ENCODE measurements at places on chromosomes 6 and 20. TPM values are rescaled to one million over a fixed set of nuclear protein-coding genes. Genes with fewer than 3 reads are reported as not detected.

Gene TRIM31
- not detected for total RNA-seq

Gene SDCBP2
- 3.2 TPM for total RNA-seq

Gene SIRPD
- total RNA-seq, result not detected

Gene COX4I2
- not detected for total RNA-seq

Gene TRIM15
- total RNA-seq, result not detected

DNA sequence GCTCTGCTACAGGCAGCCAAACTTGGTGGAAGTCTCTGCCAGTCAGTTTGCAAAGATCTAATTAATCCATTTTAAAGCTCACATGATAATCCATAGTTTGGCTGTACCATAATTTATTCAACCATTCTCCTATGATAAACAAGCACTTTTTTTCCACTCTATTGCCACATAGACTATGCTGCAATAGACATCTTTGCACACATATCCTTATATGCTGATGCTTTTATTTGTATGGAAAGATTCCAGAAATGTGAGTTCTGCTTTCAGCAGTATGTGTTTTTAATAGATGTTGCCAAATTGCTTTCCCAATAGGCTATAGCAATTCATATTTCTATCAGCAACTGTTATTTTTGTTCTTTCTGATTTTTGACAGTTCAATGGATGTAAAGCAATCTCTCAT, 628.0 kb downstream of the KIF16B start:
- DNase-seq, result no peak
- H3K27ac ChIP-seq, result no peak overlapping the region
- H3K4me3 ChIP-seq, result no peak overlapping the region
- no peaks in the 10 kb centered on the region for H3K36me3 ChIP-seq

DNA sequence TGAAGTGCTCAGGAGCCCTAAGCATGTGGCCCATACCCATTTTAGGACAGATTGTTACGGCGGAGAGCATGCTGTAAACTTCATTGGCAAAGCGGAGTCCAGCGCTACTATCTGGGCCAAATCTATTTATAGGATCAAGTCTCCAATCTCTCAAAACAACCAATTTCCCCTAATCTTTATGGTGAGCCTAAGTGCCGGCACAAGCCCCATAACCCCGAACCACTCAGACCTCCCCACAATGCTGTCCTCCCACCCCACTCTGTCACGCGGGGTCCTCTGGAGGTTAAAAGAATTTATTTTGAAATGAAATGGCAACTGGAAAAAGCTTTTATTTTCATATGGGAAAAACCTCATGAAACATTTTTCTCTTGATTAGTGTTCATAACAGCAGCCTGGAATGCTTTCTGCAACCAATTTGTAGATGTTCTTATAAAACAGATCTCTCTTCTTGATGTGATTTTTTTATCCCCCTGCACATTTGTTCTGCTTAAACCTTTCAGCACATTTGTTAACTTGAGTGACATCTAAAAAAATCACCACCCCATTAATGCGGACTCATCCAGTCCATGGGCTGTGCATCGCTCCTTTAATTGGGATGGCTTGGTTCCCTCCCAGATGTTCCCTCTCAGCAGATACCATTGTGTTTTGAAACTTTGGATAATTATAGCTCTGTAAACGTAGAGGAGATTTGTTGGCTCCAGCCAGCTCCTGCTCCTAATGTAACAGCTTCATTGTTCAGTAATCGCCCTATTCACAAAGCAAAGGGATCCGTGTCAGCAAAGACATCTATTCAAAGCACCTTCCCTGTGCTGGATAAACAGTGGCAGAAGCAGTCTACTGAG, 323.6 kb downstream of the CD83 start:
- H3K4me3 ChIP-seq, result no peak overlapping the region
- no peak overlapping the region for H3K27ac ChIP-seq
- no peaks in the 10 kb centered on the region for H3K36me3 ChIP-seq
- peaks cover 5% of the 10 kb centered on the region for H3K4me1 ChIP-seq

DNA sequence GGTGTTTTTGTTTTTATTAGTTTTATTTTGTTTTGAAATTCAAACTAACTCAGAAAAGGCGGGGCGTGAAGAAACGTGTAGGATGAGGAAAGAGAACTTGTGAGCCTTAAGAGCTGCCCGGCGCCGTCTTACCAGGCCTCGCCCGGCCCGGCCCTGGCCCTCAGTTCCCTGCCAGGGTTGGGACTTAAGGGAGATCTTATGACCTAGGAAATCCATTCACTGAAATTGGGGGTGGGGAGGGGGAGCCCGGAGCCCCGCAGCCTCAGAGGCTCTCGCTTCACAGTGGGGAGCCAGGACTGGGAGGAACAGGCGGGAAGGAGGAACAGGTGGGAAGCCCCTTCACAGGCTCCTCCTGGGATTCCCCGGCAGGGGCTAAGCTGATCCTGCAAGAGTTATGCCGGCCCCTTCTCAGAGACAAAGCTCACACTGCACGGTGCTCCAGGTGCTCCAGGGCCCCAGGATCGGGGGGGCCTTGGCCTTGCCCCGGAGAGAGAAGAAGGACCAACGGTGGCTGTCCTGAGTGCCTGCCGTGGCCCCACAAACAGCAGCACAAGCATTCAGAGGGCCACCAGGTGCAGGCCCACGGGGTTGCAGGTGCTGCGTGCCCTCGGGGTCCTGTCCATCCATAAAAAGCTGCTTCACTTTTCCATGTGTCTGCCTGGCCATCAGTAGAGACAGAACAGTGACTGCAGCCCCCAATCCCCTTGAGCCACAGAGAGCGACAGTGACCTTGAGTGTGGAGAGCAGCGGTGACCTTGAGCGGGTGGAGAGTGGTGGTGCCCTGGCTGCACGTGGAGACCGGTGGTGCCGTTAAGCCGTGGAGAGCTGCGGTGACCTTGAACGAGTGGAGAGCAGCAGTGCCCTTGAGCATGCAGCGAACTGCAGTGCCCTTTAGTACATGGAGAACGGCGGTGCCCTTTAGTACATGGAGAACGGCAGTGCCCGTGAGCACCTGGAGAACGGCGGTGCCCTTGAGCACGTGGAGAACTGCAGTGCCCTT, 152.7 kb downstream of the DLL1 start:
- H3K4me3 ChIP-seq, result no peak overlapping the region
- DNase-seq, result peak; percentile 59
- no peaks in the 10 kb centered on the region for H3K36me3 ChIP-seq
- no peaks in the 10 kb centered on the region for H3K27me3 ChIP-seq
- no peak overlapping the region for H3K27ac ChIP-seq
- no peaks in the 10 kb centered on the region for H3K4me1 ChIP-seq

- H3K4me3 ChIP-seq, result no peak overlapping the region
- no peaks in the 10 kb centered on the region for H3K36me3 ChIP-seq
- H3K27me3 ChIP-seq, result no peaks in the 10 kb centered on the region
- H3K27ac ChIP-seq, result no peak overlapping the region
- no peak for DNase-seq
These were observed 73.9 kb upstream of the NRSN1 start for GRCh38 chr6:24051942-24052589.

- H3K27me3 ChIP-seq, result no peaks in the 10 kb centered on the region
- no peaks in the 10 kb centered on the region for H3K4me1 ChIP-seq
- peak; percentile 80 for DNase-seq
- H3K4me3 ChIP-seq, result no peak overlapping the region
- H3K27ac ChIP-seq, result no peak overlapping the region
These were observed 26.3 kb downstream of the ALDH5A1 start for GRCh38 chr6:24520929-24521546.

GRCh38 chr20:1867495-1868260, 27.5 kb upstream of the SIRPA start:
- H3K4me3 ChIP-seq, result no peak overlapping the region
- H3K27me3 ChIP-seq, result no peaks in the 10 kb centered on the region
- no peaks in the 10 kb centered on the region for H3K36me3 ChIP-seq
- DNase-seq, result no peak
- peaks cover 9% of the 10 kb centered on the region for H3K4me1 ChIP-seq
- no peak overlapping the region for H3K27ac ChIP-seq

DNA sequence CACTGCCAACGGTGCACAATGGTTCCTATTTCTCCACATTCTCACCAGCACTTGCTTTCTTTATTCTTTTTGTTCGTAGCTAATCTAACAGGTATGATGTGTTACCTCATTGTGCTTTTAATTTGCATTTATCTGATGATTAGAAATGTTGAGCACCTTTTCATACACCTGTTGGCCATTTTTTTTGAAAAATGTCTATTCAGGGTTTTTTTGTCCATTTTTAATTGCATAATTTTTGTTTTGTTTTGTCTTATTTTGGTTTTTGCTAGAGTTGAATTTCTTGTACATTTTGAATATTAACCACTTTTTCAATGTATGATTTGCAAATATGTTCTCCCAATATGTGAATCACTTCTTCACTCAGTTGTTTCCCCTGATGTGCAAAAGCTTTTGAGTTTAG, 150.6 kb downstream of the TENT5A start:
- no peak overlapping the region for H3K27ac ChIP-seq
- H3K36me3 ChIP-seq, result no peaks in the 10 kb centered on the region
- H3K4me3 ChIP-seq, result no peak overlapping the region
- no peak for DNase-seq
- peaks cover 3% of the 10 kb centered on the region for H3K4me1 ChIP-seq

DNA sequence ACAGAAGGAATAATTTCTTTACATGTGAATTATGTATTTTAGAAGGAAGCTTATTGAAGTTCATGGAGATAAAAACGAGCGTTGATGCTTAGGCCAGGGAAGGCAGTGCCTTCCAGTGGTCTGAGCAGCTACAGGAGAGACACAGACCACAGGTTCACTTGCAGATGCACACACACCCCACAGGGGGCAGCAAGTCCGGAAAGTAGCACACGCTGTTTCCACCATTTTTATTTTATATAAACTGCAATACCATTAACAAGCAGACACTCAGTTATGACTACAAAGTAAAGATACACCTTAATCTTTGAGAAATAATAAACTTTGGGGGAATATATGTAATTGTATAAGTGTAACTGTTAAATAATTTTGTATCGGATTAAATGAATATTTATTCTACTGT, 13.5 kb upstream of the DACT2 start:
- no peak for DNase-seq
- no peaks in the 10 kb centered on the region for H3K4me1 ChIP-seq
- no peak overlapping the region for H3K4me3 ChIP-seq
- H3K27ac ChIP-seq, result no peak overlapping the region
- no peaks in the 10 kb centered on the region for H3K27me3 ChIP-seq
- no peaks in the 10 kb centered on the region for H3K36me3 ChIP-seq

- peak; percentile 5 for DNase-seq
- H3K27ac ChIP-seq, result no peak overlapping the region
- H3K4me3 ChIP-seq, result no peak overlapping the region
- no peaks in the 10 kb centered on the region for H3K36me3 ChIP-seq
- H3K4me1 ChIP-seq, result peaks cover 17% of the 10 kb centered on the region
These were observed 104.1 kb downstream of the PRIM2 start for GRCh38 chr6:57421503-57421902.

- no peak overlapping the region for H3K4me3 ChIP-seq
- H3K27ac ChIP-seq, result no peak overlapping the region
- H3K27me3 ChIP-seq, result no peaks in the 10 kb centered on the region
- peak; percentile 94 for DNase-seq
- H3K4me1 ChIP-seq, result peaks cover 16% of the 10 kb centered on the region
- peaks cover 36% of the 10 kb centered on the region for H3K36me3 ChIP-seq
These were observed 18.0 kb downstream of the HRH3 start for GRCh38 chr20:62202083-62202395.

- H3K36me3 ChIP-seq, result no peaks in the 10 kb centered on the region
- H3K27me3 ChIP-seq, result no peaks in the 10 kb centered on the region
- no peaks in the 10 kb centered on the region for H3K4me1 ChIP-seq
- DNase-seq, result no peak
- no peak overlapping the region for H3K27ac ChIP-seq
- H3K4me3 ChIP-seq, result no peak overlapping the region
These were observed 14.2 kb upstream of the FRK start for GRCh38 chr6:116074732-116075390.

DNA sequence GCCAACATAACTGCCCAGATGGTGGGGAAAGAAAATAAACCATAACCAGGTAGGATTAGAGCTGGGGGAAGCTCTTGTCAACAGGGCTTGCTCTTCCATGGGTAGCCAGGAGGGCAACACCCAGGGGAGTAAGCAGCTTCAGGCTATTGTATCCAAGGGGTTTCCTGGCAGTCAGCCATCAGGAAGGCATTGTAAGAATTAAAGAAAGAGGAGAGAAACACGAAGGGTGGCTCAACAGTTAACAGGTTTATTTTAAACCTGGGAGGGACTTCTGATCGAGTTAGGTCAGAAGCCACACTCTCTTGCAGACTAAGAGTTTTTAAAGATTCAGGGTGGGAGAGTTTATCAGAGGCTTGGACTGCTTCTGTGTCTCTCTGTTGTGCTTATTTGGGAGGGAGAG, 114.2 kb downstream of the QRSL1 start:
- no peak for DNase-seq
- no peak overlapping the region for H3K4me3 ChIP-seq
- H3K4me1 ChIP-seq, result peaks cover 6% of the 10 kb centered on the region
- H3K27me3 ChIP-seq, result peaks cover 13% of the 10 kb centered on the region

GRCh38 chr6:16437095-16437494, 198.7 kb downstream of the GMPR start:
- H3K4me1 ChIP-seq, result peaks cover 18% of the 10 kb centered on the region
- H3K36me3 ChIP-seq, result no peaks in the 10 kb centered on the region
- H3K27me3 ChIP-seq, result no peaks in the 10 kb centered on the region
- no peak overlapping the region for H3K4me3 ChIP-seq

DNA sequence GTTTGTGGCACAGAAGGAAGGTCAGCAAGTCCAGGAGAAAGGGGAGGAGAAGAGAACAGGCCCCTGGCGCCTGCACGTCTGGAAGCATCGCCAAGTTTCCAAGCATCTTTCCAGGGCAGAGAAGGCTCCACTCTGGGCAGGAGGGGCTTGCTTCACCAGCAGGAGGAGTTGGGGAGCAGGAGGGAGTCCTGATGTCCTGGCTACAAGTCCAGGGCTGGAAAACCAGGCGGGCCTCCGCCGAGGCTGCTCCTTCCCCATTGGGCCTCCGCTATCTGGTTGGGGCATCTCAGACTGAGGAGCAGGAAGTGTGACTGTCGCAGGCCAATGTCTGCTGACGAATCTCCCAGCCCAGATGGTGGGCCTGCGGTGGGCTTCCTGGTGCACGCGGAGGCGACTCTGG, 421.9 kb downstream of the PREX1 start:
- H3K4me1 ChIP-seq, result no peaks in the 10 kb centered on the region
- H3K36me3 ChIP-seq, result no peaks in the 10 kb centered on the region
- H3K27me3 ChIP-seq, result peaks cover 13% of the 10 kb centered on the region
- no peak overlapping the region for H3K4me3 ChIP-seq
- no peak for DNase-seq
- H3K27ac ChIP-seq, result no peak overlapping the region

GRCh38 chr20:46349035-46349741, 40.9 kb upstream of the CDH22 start:
- no peak overlapping the region for H3K4me3 ChIP-seq
- peaks cover 2% of the 10 kb centered on the region for H3K27me3 ChIP-seq
- peak; percentile 92 for DNase-seq
- peaks cover 21% of the 10 kb centered on the region for H3K36me3 ChIP-seq
- peaks cover 14% of the 10 kb centered on the region for H3K4me1 ChIP-seq
